ENCODE measurements at places on chromosomes 1 and 21.

- peaks cover 46% of the 10 kb centered on the region for H3K4me1 ChIP-seq
- peak overlapping the region; percentile 29 for H3K4me3 ChIP-seq
These were observed 9.2 kb upstream of the COL6A1 start for GRCh38 chr21:45972353-45972715.

DNA sequence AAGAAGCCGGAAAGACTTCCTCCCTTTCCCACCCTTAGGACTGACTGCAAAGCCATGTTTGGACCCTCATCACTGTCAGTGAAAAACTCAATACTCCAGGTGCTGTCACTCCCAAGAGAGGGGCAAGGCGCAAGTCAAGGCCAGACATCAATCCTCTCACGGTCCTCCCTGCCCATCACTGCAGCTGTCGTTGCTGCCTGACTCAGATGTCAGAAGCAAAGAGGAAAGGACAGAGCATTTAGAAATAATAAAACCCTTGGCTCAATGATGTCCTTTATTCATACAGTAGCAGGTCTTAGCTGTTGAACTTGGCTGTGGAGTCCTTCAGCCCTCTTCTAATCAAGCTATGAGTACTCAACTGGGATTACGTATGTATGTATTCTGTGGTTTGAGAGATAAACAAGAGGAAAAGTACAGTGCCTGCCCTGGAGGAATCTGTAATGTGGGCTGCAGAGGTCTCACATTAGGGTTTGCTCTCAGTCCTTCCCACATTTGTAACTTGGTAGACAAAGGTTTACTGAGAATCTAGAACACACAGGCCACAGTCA is 13.5 kb downstream of the SUSD4 start:
- H3K36me3 ChIP-seq, result no peaks in the 10 kb centered on the region
- no peak overlapping the region for H3K27ac ChIP-seq
- no peak for DNase-seq
- peaks cover 18% of the 10 kb centered on the region for H3K4me1 ChIP-seq
- H3K4me3 ChIP-seq, result no peak overlapping the region
- H3K27me3 ChIP-seq, result no peaks in the 10 kb centered on the region

DNA sequence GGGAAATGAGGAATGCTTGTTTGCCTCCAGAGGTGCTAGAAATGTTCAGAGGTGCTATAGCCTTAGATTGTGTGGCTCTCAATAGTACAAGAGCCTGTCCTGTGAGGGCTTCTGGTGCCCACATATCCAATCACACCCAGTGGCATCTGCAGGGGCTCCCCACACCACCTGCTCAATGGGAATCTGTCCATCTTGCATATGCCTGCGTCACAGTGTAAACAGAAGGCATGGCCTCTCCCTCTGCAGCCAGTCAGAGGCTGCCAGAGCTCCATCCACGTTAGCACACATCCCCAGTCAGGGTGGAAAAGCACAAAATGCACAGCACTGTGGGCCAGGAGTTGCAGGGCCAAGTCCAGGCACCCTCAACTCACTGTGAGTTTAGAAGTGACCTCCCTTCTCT is 113.6 kb upstream of the GRIK3 start:
- H3K36me3 ChIP-seq, result no peaks in the 10 kb centered on the region
- H3K4me3 ChIP-seq, result no peak overlapping the region
- no peak overlapping the region for H3K27ac ChIP-seq
- DNase-seq, result no peak
- H3K27me3 ChIP-seq, result no peaks in the 10 kb centered on the region

- no peak overlapping the region for H3K27ac ChIP-seq
- no peaks in the 10 kb centered on the region for H3K36me3 ChIP-seq
- no peak for DNase-seq
- no peak overlapping the region for H3K4me3 ChIP-seq
- H3K27me3 ChIP-seq, result no peaks in the 10 kb centered on the region
- no peaks in the 10 kb centered on the region for H3K4me1 ChIP-seq
These were observed 16.3 kb upstream of the COL6A1 start for GRCh38 chr21:45965084-45965809.

DNA sequence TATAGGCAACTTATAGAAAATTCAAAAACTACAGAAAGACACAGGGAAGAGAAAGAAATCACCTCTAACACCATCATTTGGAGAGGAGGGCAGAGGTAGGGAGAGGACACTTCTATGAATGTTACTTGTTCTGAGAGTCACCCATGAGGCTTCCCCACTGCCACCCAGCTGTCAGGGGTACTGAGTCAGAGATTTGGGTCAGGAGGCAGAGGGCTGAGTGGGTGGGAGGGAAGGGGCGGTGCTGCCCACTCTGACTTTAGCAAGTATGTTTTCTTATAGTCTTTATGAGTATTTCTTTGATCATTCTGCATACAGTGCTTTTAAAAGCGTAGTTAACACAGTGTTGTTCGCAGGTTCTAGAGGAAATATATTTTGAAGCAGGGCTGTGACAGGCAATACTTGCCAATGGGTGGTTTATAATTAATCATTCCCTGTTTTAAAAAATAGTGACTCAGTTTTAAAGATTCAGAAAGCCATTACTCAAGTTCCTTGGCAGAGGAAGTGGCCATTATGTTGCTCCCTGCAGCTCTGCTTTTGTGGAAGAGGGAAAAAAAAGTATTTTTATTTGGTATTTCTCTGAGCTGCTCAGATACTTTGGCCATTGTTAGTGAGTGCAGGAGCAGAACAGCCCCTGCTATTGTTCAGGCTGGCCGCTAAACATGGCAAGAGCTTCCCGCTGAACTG is 18.3 kb downstream of the IL6R start:
- no peaks in the 10 kb centered on the region for H3K27me3 ChIP-seq
- H3K36me3 ChIP-seq, result no peaks in the 10 kb centered on the region
- H3K4me1 ChIP-seq, result peaks cover 44% of the 10 kb centered on the region

- no peak overlapping the region for H3K4me3 ChIP-seq
- H3K36me3 ChIP-seq, result no peaks in the 10 kb centered on the region
- H3K27me3 ChIP-seq, result no peaks in the 10 kb centered on the region
- H3K4me1 ChIP-seq, result no peaks in the 10 kb centered on the region
- no peak for DNase-seq
These were observed 28.8 kb downstream of the SAMD13 start for GRCh38 chr1:84330125-84330984.

- H3K27me3 ChIP-seq, result no peaks in the 10 kb centered on the region
- H3K27ac ChIP-seq, result no peak overlapping the region
- H3K4me1 ChIP-seq, result peaks cover 6% of the 10 kb centered on the region
- no peak for DNase-seq
- no peaks in the 10 kb centered on the region for H3K36me3 ChIP-seq
These were observed 1.4 kb upstream of the TTLL7 start for GRCh38 chr1:84000196-84000885.
